Omental fat pad (tissue), 4 donors: ENCODE measurements at places on chromosomes 2 and 18.

DNA sequence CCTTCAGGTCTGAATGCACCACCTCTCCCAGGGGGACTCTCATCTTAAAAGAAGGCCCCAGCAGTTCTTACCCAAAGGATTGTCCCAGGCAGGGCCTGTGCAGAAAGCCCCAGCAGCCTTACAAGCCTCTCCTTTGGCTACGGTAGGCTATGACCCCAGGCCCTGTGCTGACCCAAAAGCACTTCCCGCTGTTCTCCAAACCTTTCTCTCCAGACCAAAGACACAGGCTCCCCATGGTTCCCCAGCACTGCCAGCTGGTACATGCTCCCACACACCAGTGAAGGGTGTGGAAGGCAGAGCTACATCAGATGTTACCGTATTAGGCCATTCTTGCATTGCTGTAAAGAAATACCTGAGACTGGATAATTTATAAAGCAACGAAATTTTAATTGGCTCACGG, 35.4 kb downstream of the LBH start:
- no peak for DNase-seq

GRCh38 chr2:239929504-239929903, 95.6 kb downstream of the NDUFA10 start:
- DNase-seq = no peak

- DNase-seq = no peak
These were observed 14.9 kb upstream of the B3GNT2 start for GRCh38 chr2:62180975-62181374.

DNA sequence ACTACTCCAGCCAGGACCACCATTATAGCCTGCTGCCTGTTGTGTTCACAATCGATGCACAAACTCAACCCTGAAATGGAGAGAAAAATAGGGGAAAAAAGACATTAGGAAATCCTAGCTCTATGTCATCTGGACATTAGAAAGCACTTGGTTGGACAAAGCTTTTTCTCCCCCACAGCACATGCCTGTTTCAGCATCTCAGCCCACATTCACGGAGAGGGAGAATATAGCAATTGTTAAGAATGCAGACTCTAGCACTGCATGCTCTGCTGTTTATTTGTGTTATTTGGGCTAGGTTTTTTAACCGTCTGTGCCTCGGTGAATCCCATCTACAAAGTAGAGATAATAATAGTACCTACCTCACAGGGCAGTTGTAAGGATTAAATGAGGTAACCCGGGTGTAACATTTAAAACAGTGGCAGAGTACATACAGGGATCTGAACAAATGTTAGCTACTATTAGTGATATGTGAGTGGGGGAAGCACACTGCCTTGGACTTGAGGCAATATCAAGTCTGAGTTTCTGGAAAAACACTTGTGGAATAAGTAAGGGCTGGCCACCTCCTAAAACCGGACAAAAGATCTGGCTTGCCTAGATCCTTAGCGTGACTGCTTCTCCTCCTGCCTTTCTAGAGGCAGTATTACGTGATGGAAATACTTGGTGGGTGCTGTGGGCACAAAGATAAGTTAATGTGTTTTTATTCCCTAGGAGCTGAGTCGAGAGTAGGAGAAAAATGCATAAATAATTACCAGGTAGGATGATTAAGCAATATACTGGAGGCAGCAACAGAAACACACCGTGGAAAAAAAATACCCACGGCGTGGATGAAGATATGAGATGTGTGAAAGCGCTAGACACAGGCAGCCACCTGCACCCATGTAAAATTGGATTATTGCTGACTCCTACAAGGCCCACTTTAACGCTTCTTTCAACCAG, 1.0 kb upstream of the PPP1CB start:
- no peak for DNase-seq

- no peak for DNase-seq
These were observed 599 bp downstream of the ADAM23 start for GRCh38 chr2:206443735-206444527.

DNA sequence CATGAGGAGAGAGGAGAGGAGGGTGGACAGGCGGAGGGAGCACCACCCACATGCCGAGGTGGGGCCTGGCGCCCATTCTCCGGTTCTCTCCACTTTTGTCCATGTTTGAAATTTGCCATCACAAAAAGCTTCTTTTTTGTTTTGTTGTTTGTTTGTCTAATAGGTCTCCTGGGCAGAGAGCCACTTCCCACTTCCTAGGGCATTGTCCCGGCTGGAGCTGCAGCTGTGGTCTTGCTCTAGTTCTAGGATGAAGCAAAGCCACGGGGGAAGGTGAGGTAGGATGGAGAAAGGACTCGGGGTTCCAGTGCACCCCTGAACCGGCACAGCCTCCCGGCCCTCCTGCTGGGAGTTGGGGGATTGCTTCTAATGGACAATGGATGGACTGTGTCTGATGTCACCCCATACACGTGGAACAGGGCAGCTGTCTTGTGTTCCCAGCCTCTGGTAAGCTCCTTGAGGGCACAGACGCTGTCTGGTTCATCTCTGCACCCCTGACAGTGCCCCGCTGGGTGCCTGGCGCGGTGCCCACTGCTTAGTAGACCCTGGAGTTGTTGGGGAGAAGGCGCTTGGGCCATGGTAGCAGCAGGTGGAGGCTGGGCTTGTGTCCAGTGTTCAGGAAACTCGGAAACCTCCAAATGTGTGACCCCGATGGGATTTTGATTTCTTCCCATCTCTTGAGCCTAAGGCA, 278.4 kb downstream of the NDUFA10 start:
- no peak for DNase-seq

DNA sequence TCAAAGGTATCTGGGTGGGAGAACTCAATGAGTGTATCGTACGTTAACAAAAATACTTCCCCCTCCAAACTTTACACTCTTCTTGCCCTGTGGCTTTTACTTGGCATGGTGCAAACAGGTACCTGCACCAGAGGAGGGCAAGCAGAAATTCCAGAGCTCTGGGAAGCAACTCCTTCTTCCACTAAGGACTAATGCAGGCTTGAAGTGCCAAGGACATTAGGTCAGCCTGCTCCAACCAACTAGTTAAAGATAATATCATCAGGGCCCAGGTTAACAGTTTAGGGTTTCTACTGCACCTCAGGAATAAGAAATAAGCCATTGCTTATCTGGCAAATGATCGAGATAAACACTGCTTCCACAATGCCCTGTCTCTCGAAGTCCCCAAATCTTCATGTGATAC, 70.4 kb downstream of the LRPPRC start:
- DNase-seq = no peak

DNA sequence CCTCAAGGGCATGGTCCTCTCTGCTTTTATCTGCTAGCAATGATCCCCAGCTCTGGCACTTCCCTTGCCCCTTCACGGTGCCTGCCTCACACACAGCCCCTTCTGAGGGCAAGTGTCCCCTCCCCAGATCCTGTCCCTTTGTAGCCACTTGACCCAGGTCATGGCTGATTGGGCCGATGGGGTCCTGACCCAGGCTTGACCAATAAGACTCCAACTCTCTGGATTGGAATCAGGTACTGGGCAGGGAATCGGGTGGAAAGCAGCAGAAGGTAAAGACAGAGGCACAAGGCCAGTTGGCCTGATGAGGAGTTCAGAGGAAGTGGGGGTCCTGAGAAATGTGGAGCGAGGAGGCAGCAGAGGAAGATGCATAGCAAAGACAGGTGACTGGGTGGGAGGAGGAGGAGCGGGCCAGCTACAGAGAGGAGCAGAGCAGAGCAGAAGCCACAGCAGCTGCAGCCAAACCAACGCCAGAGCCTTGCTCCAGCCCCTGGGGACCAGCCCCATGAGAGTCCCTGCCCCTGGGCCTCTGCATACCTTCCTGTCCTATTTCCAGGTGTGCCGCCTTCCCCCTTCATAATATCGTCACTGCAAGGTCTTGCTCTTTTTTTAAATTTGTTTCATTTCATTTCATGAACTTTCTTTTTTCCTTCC, 39.1 kb downstream of the CAPN13 start:
- no peak for DNase-seq

- no peak for DNase-seq
These were observed 395.6 kb upstream of the HS6ST1 start for GRCh38 chr2:128714285-128714684.

- DNase-seq = no peak
These were observed 484 bp downstream of the APCDD1 start for GRCh38 chr18:10454681-10455557.

DNA sequence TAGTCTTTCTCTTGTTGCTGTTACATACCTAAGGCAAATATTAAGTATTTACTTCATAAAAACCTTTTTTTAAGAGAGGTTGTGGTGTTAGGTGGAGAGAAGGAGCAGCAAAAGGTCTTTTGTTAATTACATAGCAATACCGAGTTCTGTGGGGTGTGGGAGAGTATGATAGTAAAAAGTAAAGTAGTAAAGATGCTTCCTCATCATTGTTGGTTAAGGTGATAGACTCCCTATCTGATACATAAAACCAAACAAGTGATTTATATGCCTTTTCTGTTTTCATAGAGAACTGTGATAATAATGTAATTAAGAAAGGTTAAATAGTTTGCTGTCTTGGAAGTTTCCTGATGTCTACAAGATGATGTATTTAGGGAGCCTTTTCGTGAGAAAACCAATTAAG, 75.4 kb downstream of the EML4 start:
- DNase-seq = no peak

DNA sequence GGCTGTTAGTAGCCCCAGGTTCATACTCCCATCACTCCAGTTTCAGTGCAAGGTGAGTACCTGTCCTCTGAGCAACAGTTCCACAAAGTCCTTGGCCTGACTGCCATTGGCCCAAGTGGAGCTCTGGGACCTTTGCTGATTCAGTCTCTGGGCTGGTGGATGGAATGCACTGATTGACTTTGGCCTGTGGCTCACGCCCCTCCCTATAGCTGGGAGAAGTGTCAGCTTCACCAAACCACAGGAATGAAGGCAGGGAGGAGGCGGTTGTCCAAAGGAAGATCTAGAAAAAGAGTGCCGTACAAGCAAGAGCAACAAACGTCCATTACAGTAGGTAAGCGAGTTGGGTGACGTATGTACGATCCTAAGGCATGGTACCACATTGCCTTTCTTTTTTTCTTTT, 34.0 kb downstream of the QPCT start:
- DNase-seq = no peak

- DNase-seq = no peak
These were observed 137.9 kb downstream of the KLHL14 start for GRCh38 chr18:32634876-32635431.

GRCh38 chr2:120343433-120344105, 2.4 kb upstream of the INHBB start:
- DNase-seq = peak; percentile 34

GRCh38 chr2:1539973-1540372, 126.7 kb downstream of the TPO start:
- DNase-seq = no peak

DNA sequence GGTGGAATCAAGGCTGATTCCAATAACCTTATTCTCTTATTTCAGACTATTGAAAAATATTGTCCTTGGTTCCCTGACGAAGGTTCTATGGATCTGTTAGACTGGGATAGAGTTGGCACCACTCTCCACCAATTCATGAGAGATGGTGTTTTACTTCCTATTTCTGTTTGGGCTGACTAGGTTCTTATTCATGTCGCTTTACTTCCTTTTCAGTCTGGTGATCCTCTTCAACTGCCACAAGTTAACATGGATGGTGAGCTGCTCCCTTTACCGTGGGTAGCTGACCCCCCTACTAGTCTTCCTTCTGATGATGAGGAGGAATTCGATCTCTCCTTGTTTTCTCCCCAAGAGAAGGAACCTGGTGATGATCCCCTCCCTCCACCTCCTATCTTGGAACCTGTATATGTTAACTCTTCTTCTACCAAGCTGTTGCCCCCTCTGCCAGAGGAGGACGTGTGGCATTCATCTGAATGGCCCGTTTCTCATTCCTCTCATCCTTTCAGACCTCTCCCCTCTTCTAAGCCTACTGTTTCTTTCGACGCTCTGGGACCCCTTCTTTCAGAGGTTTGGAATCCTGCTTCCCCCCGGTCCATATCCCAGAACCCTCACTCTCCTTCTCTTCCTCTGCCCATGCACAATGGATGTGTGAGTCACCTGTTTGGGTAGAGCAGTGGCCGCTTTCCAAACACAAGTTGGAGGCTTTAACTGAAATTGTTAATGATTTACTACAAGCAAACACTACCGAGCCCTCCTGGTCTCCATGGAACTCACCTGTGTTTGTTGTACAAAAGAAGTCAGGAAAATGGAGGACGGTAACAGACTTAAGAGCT, 13.5 kb upstream of the CNOT11 start:
- no peak for DNase-seq

DNA sequence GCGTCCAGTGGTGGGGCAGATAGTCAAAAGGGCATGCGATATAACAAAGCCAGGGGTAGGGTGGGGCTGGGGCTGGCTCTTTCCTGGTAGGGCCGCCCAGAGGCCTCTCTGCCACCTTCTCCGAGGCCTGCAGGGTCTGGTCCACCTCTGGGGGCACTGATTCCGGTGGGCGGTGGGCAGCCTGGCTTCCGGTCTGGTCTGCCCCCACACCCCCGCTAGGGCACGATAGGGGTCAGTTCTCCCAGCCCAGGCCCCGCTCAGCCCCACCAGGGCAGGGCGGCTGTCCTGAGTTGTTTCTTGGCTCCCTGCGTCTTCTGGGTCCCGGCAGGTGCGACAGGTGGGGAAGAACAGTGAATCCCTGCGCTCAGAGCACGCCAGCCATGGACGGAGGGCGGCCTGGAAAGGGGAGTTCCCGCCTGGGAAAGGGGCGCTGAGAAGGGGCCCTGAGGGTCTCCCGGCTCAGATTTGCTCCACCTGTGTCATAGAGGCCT, 707 bp upstream of the ERFE start:
- DNase-seq = no peak

GRCh38 chr2:134976074-134976702, 57.6 kb downstream of the CCNT2 start:
- DNase-seq = no peak

DNA sequence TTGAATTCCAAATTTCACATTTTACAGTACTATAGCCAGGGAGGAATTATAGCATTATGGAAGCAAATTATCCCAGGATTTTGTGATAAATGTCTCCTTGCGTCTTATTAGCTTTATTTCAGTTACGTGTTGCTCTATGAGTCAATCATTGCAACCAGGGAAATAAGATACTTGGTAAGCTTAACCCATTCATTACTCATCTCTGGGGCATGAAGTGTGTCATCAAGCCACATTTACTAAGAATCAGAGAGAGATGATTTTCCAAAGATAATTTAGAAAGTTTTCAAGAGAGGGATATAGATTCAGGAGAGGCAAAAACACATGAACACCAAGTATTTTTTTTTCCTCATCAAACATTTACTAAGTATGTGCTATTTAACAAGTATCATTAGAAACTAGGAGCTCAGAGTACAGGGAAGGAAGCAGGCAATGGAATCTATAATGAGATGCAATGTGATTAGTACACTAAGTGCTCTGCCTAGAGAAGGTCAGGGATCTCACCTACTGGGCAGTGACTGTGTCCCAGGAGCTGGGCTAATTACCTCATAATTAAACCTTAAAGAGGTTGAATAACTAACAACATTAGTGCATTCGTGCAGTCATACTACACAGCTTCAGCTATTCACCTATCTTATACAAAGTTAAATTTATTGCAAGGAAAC, 217.8 kb upstream of the NXPH2 start:
- DNase-seq = no peak

- no peak for DNase-seq
These were observed 382.3 kb upstream of the CRIM1 start for GRCh38 chr2:35973132-35973736.

GRCh38 chr2:30661173-30662107, 145.8 kb downstream of the CAPN13 start:
- no peak for DNase-seq

- no peak for DNase-seq
These were observed 912 bp upstream of the FBXO11 start for GRCh38 chr2:47907039-47907781.

- DNase-seq = no peak
These were observed 300.8 kb upstream of the MEX3C start for GRCh38 chr18:51498085-51498855.

- no peak for DNase-seq
These were observed 1042.5 kb downstream of the DPP10 start for GRCh38 chr2:115484983-115485382.
